HuH-7 (cell line): ENCODE measurements at places on chromosomes 1 and 21.

DNA sequence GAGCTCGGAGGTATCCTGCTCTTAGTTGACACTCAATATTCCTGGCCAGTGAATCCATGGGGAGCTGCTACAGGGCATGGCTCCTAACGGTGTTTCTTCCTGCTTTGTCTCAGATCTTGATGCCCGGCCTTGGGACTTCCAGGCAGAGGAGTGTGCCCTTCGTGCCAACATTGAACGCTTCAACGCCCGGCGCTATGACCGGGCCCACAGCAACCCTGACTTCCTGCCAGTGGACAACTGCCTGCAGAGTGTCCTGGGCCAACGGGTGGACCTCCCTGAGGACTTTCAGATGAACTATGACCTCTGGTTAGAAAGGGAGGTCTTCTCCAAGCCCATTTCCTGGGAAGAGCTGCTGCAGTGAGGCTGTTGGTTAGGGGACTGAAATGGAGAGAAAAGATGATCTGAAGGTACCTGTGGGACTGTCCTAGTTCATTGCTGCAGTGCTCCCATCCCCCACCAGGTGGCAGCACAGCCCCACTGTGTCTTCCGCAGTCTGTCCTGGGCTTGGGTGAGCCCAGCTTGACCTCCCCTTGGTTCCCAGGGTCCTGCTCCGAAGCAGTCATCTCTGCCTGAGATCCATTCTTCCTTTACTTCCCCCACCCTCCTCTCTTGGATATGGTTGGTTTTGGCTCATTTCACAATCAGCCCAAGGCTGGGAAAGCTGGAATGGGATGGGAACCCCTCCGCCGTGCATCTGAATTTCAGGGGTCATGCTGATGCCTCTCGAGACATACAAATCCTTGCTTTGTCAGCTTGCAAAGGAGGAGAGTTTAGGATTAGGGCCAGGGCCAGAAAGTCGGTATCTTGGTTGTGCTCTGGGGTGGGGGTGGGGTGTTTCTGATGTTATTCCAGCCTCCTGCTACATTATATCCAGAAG, 16.7 kb downstream of the ALX3 start:
- peak; percentile 66 for DNase-seq

DNA sequence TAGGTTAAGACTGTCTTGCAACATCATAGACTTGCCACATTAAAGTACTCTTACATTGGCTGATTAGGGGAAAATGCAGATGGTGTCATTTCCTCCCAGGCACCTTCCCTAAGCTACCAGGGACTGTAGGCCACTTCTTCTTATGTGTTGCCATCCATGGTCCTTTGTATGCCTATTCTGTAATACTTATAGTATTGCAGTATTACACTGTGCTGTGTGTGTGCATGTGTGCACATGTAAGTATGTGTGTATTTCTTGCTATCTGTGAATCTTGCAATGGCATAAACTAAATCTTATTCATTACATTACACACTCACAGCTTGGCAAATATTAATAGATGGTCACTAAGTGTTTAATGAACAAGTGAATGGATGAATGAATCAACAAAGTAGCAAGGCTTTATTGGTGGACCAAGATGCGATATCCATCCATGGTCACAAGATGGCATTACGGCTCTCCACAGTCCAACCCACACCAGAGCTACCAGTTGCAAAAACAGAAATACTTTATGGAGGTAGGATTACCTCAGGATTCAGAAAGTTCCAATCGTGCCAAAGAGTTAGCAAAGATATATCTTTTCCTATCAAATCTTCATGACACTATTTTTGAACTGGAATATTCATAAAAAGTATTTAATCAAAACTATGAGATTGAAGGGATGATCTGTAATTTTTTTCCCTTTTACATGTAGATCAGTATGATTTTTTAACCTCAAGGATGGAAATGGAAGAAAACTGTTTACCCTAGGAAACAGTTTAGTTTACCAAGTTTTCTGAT, 160.2 kb downstream of the DENND1B start:
- no peak for DNase-seq

GRCh38 chr1:8825985-8826481, 8.6 kb upstream of the RERE start:
- DNase-seq: no peak

DNA sequence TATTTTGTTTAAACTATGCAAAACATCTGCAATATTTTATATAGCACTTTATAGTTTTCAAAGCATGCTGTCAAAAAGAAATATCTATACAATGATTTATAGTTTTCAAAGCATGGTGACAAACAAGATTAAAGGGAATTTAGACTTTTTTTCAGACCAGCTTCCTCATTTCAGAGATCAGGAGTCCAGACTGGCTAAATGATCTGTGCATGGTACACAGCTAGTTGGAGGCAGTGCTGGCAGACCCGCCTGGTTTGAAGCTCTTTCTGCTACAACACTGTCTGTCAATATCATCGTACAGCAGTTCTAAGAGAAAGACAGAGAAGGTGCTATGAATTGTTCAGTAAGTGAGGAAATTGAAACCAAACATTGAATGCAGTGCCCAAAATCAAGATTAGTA, 479.0 kb downstream of the PTBP2 start:
- no peak for DNase-seq

DNA sequence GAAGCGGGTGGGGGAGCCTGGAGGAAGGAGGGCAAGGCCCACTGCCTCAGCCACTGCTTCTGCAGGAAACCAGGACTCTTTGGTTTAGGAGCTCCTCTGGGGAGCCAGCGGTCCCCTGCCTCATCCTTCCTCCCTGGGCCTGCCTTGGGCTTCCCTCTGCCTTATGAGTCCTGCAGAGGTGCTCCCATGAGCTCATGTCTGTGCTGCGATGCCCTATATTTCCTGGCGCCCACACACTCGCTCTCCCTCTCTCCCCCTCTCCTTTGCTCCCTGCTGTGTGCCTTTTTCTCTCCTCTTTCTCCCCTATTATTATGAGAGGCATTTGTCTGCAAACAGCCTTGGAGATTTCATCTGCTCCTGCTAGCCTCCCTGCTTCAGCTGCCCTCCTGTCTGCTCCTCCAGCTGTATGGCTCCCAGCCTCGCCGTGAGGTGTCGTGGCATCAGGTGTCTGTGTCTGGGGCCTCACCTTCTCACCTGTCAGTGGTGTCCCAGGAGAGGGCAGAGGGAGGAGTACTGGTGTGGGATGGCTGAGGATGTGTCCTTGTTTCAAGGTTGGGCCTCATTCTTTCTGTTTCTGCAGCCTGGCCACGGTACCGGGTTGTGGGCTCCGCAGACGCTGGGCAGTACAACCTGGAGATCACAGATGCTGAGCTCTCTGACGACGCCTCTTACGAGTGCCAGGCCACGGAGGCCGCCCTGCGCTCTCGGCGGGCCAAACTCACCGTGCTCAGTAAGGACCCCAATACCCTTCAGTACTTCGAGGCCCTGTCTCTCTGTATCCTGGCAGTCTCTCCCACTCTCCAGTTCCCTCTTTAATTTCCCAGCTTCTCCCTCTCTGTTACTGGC, 84.2 kb downstream of the KIRREL1 start:
- no peak for DNase-seq

DNA sequence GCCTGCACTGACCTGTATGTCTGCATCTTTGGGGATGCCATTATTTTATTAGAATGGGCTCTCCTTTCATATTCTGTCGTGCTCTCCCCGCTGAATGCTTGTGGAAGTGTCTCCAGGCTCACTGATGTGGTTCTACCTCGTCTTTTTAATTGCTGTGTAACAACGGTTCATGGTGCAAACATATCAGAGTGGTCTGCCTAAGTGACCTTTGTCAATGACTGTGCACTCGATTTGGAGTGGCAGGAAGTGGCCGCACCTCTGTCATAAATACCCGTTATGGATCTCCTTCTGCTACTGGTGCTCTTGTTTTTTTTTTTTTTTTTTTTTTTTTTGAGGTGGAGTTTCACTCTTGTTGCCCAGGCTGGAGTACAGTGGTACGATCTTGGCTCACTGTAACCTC, 38.3 kb downstream of the SPSB1 start:
- DNase-seq: peak; percentile 61

GRCh38 chr1:23132033-23132432, 36.6 kb downstream of the LUZP1 start:
- DNase-seq: no peak

DNA sequence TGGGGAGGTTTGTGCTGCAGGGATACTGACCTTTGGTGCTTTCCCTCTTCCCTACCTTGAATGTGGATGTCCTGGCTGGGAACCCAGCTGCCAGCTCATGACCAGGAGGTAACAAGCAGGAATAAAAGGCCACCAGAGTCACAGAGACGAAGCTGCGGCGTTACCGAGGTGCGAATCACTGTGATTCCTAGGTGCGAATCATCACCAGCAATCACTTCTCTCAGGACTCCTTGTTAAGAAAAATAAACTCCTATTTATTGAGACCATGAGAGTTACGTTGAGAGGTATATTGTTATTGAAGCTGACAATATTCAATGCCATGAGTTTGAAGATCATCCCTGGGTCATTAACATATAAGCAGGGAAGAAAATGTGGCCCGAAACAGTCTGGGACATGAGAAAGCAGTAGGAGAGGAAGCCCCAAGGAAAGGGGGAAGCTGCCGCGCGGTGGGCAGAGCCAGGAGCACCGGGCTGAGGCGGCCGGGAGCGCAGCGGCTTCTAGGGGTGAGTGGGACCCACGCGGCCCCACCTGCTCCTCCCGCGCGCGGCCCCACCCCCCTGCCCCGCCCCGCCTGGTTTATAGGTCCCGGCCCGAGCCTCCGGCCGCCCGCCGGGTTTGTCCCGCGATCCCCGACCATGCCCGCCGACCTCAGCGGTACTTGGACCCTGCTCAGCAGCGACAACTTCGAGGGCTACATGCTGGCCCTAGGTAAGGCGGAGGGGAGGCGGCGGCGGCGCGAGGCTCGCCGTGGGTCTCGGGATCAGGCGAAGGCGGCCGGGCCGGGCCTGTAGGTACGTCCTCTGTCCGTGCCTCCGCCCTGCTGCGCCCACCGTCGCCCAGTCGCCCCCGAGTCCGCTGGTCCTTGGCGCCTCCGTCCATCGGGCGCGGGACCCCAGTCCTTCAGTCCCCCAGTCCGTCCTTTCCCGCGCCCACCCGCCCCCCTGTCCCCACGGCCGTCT, at the start of gene RBP7:
Gene RBP7 (plus strand): TSS at position 605 of the 959 bp plus-strand sequence. CDS start 31 bp downstream, at position 636.
- peak; percentile 52 for DNase-seq

DNA sequence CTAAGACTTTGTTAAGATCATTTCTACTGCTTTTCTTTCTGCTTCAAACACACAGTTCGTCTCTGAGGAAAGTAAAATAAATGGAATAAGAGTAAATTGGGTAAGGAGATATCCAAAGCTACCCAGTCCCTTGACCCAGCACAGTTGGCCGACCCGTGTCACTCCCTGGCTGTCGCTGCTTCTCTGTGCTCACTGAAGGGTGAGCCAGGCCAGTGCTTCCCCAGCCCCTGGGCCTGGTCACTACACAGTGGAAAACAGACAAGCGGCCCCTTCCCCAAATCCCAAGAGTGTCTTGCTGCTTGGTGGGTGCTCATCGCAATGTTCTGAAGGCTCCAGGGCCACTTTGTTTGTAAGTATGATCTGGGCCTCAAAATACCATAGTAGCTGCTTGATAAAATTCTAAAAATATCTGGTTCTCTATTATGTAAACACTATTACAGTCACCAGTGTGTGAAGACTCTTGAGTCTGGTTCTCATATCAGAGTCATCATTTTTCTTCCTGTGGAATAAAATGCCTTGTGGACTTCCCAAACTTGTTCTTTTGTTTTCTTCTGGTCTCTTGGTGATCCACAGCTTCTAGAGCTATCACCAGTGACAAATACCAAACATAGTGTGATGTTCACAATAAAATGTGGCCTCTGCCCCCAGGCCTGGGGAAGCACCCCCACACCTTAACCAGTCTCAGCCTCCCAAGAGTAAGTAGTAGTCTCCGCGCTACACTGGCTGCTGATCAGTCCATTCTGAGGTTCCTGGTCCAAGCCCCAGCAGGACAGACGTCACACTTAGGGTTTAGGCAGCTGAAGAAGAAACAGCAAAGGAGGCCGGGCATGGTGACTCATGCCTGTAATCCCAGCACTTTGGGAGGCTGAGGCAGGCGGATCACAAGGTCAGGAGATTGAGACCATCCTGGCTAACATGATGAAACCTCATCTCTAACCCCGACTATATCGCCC, 106.2 kb downstream of the DHRS3 start:
- no peak for DNase-seq

GRCh38 chr1:245585252-245585959, 430.6 kb downstream of the KIF26B start:
- DNase-seq: peak; percentile 37

DNA sequence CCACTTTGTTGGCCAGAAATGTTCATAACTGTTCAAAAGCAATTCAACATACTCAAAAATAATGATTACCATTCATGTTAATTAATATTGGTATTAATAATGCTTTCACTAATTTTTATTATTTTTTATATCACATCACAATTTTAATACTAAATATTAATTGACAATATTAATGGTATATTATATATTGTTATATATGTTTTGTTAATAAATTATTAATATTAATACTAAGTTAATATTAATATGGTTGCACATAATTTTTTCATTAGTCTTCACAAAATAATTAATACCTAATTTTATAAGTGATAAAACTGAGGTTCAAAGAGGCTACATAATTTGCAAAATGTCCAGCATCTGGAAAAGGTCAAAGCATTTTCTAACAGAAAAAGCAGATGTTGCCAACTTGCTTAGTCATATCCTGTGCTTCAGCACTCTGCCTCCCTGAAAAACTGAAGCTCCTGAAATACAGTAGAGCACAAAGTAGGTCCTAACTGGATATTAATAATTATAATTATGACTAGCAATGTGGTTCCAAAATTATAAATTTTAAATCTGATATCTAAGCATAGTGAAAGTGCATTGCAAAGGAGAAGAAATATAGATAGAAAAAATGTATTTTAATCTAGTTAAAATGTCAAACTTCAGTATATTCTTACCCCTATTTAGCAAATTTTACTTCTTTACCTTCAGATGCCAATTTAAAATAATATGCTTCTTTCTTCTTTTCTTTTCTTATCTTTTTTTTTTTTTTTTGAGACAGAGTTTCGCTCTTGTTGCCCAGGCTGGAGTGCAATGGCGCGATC, 123.2 kb upstream of the TNFSF4 start:
- no peak for DNase-seq

GRCh38 chr1:5485968-5486696, 506.1 kb downstream of the NPHP4 start:
- DNase-seq: no peak

GRCh38 chr1:81894867-81895266, 94.1 kb downstream of the ADGRL2 start:
- DNase-seq: no peak

DNA sequence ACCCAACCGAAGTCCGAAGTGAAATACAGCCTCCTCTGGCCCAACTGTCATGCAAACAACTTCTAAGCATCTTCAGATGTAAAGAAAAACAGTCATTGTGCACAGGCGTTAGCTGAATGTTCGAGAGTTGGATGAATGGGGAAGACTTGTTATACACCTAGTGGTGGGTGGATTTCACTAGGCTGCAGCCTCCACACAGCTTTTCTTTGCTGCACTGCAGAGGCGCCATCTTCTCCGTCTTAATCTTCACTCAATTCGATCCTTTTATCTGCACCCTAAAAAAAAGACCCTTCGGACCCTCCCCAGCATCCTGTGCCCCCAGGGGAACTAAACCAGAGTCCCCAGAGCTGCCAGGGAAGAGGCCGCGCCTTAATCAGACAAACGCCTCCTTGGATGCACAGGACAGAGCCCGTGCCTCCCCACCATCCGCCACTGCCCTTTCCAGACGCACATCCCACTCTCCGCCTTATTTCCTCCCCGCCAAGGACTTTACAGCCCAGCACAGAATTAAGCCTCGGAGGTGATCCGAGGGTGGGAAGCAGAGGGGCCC, 1.4 kb downstream of the APP start:
- DNase-seq: peak; percentile 67
